ENCODE measurements at places on chromosomes 7 and 10.

- DNase-seq, result no peak
Measured at GRCh38 chr7:100019908-100020307, 4.5 kb downstream of the ZKSCAN1 start.

GRCh38 chr7:151080067-151080521, 515 bp downstream of the FASTK start:
- DNase-seq, result no peak

- no peak for DNase-seq
Measured at GRCh38 chr7:113918946-113919345, at the start of gene PPP1R3A. PPP1R3A (minus strand) TSS chr7:113919009; CDS start chr7:113918996, 13 bp downstream.

GRCh38 chr10:115844591-115844990, 428.4 kb downstream of the GFRA1 start:
- DNase-seq, result no peak

- no peak for DNase-seq
Measured at GRCh38 chr10:132111871-132112341, 46.2 kb downstream of the JAKMIP3 start.

DNA sequence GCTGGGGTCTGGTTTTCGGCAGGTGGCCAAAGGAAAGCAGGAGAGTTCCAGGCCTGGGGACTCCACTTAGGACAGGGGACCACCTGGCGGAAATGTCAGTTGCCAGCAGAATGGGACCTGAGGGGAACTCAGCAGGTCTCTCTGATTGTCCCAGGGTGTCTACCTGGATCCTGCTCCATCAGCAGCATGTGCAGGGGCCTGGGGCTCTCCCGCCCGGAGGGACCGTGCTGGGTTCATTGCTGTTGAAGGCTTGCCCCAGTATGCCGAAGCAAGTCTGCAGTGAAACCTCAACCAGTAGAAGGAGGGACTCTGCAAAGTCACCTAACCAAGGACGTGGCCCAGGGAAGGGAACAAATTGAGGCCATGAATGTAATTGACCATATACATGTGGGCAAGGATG, 506.5 kb upstream of the MKI67 start:
- DNase-seq, result no peak

DNA sequence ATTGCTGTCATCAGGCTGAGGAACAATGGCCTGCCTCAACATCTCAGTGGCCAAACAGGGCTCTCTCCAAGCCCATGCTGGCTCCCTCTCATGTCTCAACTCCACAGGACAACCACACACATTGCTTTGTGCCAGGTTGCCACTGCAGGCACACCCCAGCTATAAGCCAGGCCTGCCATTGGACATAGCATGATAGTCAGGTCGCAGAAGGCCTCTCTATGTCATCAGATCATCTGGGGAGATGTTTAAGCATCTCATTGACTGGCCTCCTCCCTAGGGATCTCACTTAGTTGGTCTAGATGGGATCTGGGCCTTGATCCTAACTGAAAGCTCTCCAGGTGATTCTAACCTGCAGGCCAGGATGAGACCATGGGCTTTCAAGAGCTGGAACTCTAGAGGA, 257.2 kb downstream of the GRID1 start:
- DNase-seq, result no peak

DNA sequence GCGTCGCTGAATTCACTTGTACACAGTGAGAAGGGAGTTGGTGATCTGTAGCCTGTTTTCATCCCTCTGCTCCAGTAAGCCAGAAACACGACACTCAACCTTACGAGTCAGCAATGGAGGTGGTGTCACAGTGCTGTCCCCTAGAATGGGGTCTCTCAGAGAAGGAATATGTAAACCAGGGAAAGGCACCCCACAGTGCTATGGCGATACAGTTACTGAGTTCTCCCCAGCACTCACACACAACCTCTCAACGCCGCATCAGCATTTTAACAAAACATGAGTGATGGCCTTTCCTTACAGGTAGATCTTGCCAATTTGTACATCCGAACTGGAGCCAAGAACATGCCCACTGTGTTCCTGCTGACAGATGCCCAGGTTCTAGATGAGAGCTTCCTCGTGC, 196.3 kb downstream of the CDCA7L start:
- DNase-seq, result no peak

GRCh38 chr10:7311218-7311849, 99.5 kb downstream of the SFMBT2 start:
- DNase-seq, result no peak
